ENCODE measurements at places on chromosomes 1 and 21.

DNA sequence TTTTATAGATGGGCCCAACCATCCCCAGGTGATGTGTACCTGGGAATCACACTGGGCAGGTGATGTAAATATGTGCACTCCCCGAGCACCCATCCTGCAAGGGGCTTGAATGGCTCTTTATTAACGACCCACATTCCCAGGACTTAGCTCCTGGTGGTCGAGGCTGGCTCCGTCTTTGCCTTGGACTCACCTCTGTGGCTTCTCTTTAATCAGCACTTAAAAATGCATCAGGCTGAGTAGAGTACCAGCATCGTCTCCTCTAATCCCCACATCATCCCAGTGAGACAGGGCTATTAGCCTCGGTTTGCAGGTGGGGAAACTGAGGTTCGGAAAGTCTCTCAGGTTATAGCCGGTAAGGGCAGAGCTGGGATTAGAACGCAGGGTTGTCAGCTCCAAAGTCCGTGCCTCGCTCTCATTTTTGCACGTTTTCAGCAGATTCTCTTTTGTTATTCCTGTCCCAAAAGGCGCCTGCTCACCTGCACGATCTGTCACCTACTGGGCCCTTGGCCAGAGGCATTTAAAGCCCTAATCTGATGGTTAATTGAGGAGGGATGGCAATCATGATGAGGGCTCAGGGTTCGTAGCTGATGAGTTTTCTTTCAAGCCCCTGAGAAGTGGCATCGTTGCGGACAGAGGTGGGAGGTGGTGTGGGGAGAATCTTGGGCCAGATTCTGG lies 29.4 kb downstream of the SPSB1 start:
- DNase-seq = no peak

DNA sequence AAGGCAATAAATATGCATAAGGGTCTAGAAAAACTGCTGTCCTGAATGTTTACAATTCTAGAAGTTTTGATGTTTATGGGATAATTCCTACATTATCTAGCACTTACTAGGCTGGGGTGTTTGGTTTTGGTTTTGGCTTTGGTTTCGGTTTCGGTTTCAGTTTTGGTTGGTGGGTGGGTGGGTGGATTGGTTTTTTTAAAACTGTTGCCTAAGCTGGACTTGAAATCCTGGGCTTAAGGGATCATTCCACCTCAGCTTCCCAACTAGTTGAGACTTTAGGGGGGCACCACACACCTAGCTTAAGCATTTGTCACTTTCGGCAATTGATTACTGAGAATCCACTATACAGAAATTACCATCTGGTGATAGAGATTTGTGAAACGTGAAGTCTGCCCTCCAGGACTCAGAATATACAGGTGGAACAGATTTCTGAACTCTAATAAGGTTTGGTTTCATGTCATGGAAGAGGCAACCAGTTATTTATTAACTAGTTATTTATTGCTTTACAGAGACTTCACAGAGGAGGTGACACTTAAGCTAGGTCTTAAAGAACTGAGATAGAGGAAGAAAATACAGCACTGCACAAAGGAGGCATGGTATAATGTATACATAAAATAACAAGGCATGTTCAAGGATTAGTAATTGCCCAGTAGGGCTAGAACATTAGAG lies 69.6 kb downstream of the PIK3R3 start:
- peak; percentile 56 for DNase-seq

DNA sequence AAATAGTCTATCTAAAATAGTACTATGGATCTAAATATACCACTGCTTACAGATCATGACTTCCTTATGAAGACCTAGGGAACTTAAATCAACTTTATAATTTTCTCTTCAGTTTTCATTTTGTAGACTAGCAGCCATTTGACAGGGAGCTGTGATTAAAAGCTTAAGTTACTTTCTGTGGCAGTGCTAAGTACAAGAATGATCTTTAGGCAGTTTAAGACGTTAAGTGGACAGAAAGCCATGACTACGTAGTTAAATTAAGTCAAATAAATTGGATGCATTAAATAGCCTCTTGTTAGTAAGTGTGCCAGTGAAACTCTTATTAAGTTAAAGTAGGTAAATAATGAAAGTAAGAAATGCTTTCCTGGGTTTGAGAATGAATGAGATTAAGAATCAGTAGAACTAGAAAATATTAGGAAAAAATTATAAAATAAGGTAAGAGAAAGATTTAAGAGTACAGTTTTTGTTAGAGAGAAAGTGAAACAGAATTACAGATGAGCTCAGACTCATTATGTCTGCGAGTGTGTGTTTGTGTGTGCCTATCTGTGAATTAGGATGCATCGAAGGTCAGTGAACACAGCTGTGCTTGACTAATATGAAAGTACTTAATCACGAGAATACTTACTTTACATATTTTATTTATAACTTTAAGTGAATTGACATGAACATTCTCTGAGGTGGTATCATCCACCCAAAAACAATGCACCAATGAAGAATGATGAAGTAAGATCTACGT lies 336.9 kb downstream of the KCNT2 start:
- no peak for DNase-seq

- no peak for DNase-seq
These were observed 30.9 kb downstream of the TRIM11 start for GRCh38 chr1:228375578-228376261.

- no peak for DNase-seq
These were observed 4.6 kb downstream of the PRUNE1 start for GRCh38 chr1:151012684-151013471.

All from CD4-positive, alpha-beta T cell treated with Interleukin-21 for 1 hour (primary cell).